Posterior vena cava (tissue), 2 donors: ENCODE measurements at places on chromosomes 7 and 10. TPM values are rescaled to one million over a fixed set of nuclear protein-coding genes. Genes with fewer than 3 reads are reported as not detected.

CRHR2 gene
- 0.60 TPM for total RNA-seq

PTPRZ1 gene
- 2.0 TPM for total RNA-seq

FKBP9 gene
- 163 TPM for total RNA-seq

CD36 gene
- total RNA-seq = 152 TPM

GRID2IP gene
- not detected for total RNA-seq

PON1 gene
- total RNA-seq = not detected

LHFPL3 gene
- total RNA-seq = not detected

SVIL gene
- 417 TPM for total RNA-seq

PNLIPRP2 gene
- total RNA-seq = 1.3 TPM

OR2A7 gene
- total RNA-seq = 1.9 TPM

LANCL2 gene
- total RNA-seq = 6.5 TPM

NPC1L1 gene
- 0.23 TPM for total RNA-seq

SEMA3D gene
- total RNA-seq = 19.8 TPM

ASZ1 gene
- total RNA-seq = not detected

MGMT gene
- total RNA-seq = 8.2 TPM

HSPB1 gene
- 2,473 TPM for total RNA-seq

GARS1 gene
- total RNA-seq = 98.1 TPM

OPALIN gene
- total RNA-seq = not detected

GJC3 gene
- total RNA-seq = not detected

ASB10 gene
- not detected for total RNA-seq

PRSS2 gene
- 9.0 TPM for total RNA-seq

CYP2C19 gene
- not detected for total RNA-seq

BUB3 gene
- 45.3 TPM for total RNA-seq

C10orf90 gene
- not detected for total RNA-seq

C7orf57 gene
- total RNA-seq = not detected

OPN1SW gene
- total RNA-seq = not detected

C10orf105 gene
- 0.23 TPM for total RNA-seq

PTN gene
- 4.0 TPM for total RNA-seq

KCND2 gene
- 3.5 TPM for total RNA-seq

HGF gene
- total RNA-seq = 18.8 TPM

INA gene
- not detected for total RNA-seq

PRF1 gene
- total RNA-seq = 5.2 TPM

HOXA3 gene
- total RNA-seq = 7.2 TPM

FANK1 gene
- total RNA-seq = 3.0 TPM

LRRC18 gene
- not detected for total RNA-seq

CACNA2D1 gene
- total RNA-seq = 34.3 TPM

CALN1 gene
- total RNA-seq = not detected

CYP2W1 gene
- not detected for total RNA-seq

TMEM176B gene
- total RNA-seq = 110 TPM

FAM25A gene
- total RNA-seq = not detected

ACTR3C gene
- total RNA-seq = 1.00 TPM

METTL27 gene
- 5.1 TPM for total RNA-seq

FBH1 gene
- 78.6 TPM for total RNA-seq
